ENCODE measurements at places on chromosomes 4 and X.

DNA sequence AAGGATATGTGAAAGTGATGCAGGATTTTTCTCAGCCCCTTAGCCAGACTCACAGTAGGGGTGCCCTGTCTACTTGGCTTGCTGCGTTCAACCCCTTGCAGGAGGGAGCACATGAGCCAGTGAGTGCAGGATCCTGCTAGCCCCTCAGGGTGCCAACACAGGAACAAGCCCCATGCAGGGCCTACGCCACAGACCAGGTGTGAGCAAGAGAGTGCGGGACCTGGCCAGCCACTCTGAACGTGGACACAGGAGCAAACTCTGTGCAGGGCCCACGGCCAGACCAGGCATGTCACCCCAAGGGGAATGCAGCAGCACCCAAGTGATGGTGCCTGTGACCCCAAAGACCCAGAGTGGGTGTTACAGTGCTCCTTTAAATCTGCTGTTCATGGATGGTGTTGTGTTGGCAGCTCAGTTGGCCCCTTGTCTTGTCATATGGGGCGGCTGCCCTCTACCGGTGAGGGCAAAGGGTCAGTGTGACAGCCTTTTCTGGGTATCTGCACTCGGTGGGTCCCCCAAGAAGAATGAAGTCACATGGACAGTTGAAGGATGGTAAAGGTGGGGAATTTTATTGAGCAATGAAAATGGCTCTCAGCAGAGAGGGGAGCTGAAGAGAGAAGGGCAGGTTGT, 188.4 kb upstream of the MAOA start:
- no peak for DNase-seq

GRCh38 chr4:65658117-65658516, 12.2 kb downstream of the EPHA5 start:
- no peak for DNase-seq

DNA sequence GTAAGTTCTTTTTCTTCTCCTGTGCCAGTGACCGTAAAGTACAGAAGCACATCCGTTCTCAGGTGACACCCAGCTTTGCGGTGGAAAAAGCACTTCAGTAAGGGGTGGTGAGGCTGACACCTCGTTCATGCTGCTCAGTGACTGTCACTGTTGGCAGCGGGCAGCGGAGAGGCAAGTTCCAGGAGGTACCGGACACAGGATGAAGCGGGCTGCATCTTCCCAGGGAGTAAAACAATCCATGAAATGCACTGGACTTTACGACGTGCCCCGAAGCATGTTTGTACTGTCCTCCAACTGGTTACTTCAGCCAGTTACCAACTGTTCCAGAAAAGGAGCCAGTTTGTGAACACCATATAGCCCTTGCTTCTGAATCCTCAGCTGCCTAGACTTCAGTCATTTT, 110.7 kb downstream of the ZNF827 start:
- no peak for DNase-seq

DNA sequence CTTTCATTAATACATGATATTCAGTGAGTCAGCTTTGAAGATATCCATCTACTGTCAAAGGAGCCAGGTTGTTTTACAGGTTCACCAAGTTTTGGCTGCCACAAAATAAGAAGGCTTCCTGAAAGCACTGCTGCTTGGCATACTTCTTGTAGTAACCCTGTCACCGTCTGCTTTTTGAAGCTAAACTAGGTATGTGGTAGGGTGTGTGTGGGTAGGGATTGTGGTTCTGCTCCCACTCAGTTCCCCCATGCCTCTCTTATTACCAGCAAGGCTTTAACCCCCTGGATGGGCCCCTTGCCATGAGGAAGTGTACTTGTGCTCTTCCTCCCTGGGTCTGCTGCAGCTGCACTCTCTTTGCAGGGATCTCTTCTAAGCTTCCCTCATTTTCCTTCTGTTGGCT, 191.2 kb downstream of the BANK1 start:
- DNase-seq, result no peak

DNA sequence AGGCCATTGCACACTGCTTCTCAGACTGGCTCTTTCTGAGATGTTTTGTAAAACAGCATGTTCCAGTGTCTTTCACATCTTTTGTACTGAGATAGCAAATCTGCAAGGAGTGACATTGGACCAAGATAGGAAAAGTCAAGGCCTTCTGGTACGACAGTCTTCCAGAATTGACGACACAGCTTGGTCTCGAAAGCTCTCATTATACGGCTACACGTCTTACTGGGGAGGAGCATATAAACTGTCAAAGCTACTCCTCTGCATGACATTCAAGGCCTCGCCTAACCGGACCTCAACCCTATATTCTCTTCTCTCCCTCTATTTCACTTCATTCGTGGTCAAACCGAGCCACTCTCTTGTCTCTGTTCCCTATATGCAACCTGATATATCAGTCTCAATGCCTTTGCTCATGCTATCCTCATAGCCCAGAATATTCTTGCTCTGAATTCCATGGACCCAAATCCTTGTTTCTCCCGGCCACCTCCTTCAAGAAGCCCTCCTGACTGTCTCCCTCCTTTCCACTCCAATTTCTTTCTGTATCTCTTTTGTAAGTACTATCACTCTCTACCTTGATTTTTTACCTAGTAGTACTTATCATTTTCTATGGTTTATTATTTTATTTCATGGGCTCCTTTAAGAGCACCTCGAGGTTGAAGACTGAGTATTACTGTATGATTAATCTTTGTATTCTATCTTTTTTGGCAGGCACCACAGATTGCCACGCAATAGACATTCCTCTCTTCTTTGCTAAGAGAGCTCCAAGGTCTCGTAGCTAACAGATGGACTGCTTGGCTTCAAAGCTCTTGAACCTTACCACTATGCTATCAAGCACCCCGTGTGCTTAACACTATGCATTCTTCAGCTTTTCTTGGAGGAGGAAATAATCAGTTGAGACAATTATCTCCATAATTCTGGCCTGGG, 35.1 kb downstream of the RBM47 start:
- DNase-seq, result no peak

GRCh38 chrX:49303346-49303745, at the start of gene GAGE10:
Gene GAGE10, plus strand, starts transcription at chrX:49303646. Its CDS starts 1,214 bp downstream, at chrX:49304860.
- no peak for DNase-seq

- no peak for DNase-seq
Observed at GRCh38 chrX:69298466-69299140, 133.3 kb upstream of the PJA1 start.

DNA sequence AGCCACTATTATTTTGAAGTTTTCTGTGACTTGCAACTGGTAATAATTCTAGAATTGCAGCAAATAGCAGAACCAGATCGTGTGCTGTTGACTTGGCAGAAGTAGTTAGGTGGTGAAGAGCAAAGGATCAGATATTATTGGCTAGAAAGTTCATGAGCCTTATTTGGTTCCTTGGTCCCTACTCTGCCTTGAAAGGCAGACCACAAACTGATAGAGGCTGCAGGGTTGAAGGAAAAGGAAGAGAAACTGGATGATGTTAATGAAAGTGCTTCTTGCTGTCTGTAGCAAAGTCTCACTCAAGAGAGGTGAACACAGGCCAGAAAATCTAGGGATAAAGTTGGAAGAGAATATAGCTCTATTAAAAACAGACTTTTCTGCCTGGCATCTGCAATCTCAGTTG, 41.2 kb upstream of the RNF150 start:
- no peak for DNase-seq

DNA sequence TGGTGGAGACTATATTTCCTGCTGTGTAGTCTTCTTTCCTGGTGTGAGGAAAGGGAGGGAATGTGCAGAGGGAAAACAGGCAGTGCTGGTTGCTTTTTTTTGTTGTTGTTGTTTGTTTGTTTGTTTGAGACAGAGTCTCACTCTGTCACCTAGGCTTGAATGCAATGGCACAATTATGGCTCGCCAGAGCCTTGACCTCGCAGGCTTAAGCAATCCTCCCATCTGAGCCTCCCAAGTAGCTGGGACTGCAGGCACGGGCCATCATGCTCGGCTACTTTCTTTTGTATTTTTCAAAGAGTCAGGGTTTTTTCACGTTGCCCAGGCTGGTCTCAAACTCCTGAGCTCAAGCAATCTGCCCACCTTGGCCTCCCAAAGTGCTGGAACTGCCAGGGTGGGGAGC, 82.5 kb downstream of the RELL1 start:
- no peak for DNase-seq

- DNase-seq, result no peak
Observed at GRCh38 chr4:147003956-147004809, 58.5 kb upstream of the TTC29 start.

- no peak for DNase-seq
Observed at GRCh38 chr4:103097112-103097511, 2.5 kb downstream of the BDH2 start.

GRCh38 chrX:148067285-148067684, 86.1 kb downstream of the FMR1NB start:
- DNase-seq, result no peak

GRCh38 chr4:1403591-1404572, 2.4 kb downstream of the NKX1-1 start:
- DNase-seq, result no peak
